ENCODE measurements at places on chromosomes 11 and 22.
A peak's percentile ranks its signal among the peaks of the same experiment; 100 is the strongest.

DNA sequence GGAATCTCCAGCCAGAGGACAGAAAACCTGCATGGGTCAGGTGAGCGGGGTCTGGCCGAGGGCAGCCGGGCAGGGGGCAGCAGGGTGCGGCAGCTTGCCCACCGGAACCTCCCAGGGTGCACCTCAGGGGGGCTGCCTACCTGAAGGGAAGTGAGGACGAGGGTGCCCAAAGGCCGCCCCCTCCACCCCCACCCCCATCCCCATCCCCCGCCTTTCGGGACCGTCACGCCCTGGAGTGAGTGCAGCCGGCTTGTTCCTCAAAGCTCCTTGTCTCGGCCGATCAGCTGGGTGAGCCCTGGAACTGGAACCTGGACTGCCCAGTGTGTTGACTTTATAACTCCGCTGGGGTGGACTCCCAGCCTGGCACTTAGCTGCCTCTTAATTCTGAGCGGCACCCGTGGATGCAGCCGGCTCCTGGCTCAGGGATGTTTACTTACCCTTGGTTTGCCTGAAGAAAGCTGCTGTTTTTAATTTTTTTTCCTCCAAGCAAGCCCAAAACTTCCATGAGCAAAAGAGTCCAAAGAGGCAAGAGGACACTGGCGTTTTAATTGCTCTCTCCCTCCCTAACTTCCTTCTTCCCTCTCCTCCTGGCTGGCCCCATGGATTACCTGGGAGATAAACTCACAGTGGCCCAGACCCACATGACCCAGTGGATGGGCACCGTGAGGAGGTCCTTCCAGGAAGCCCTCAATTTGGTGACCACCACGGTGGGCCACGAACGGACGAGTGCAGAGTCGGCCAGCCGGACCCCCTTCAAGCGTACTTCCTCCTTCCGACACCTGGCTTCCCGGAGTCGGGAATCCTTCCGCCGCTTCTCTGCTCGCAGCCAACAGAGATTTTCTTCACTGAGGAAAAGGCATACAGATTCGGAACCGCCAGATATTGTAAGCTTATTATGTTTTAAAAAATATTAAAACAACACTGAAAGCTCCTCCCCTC is 87.8 kb upstream of the CRYBB3 start:
- DNase-seq = no peak

- no peak for DNase-seq
Measured at GRCh38 chr11:131692151-131692550, 321.7 kb downstream of the NTM start.

DNA sequence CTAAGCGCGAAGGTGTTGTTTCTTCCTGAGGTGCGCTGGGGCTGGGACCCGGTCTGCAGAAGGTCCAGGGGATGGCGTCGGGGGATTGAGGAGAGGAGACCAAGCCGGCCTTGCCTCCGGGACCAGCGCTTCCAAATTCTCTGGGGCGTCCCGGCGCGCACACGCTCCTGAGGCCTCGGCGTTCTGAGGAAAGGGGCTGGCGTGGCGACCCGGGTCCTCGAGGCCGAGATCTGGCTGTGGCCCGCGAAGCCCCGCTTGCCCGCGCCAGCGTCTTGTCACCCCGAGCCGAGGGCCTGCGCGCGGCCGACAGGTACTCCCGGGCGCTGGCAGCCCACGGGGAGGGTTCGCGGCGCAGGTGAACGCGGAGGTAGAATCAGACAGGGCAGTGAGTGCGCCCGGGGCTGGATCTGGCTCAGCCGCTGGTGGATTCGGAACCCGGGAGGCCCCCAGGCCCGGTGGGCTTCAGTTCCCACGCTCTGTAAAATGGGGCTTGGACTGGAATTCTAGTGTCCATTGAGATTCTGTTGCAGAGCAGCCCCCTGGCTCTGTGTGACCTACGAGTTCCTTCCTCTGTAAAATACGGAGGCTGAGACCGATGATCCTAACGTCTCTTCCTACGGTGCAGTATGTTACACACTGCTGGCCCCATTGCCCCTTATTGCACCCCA is 14.7 kb downstream of the SSH3 start:
- no peak for DNase-seq

DNA sequence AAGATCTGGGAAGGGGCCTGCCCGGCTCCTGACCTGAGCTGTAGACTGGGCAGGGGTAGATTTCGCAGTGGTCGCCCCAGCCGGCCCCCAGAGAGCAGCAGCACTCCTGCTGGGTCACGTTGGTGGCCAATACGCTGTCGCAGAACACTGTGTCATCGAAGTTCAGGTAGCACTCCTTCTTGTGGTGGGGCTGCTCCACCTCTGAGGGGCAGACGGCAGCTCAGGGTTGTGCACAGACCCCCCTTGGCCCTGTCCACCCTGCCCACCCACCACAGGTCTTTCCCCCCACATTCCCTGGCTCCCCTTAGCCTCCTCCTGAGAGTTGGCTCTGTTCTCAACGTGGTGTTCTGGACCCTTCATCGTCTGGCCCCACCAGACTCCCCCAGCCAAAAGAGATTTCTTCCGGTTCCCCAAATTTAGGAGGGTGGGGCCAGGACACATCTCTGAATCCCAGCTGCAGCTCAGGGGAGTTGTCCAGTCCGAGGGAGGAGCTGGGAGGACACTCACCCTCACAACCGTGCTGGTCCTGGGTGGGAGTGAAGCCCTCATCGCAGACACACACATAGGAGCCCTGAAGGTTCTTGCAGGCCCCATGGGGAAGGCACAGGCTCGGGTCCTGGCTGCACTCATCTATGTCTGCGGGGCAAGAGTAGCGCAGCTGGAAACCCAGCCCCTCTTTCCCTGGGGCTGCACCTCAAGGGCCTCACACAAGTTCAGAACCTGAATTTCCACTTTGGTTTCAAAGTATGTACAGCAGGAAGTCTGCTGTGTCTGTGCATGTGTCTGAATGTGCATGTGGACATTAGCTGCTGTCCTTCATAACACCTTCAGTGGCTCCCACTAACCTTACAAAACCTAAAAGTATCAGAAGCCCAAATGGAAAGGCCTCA is 16.5 kb downstream of the SCYL1 start:
- DNase-seq = no peak

DNA sequence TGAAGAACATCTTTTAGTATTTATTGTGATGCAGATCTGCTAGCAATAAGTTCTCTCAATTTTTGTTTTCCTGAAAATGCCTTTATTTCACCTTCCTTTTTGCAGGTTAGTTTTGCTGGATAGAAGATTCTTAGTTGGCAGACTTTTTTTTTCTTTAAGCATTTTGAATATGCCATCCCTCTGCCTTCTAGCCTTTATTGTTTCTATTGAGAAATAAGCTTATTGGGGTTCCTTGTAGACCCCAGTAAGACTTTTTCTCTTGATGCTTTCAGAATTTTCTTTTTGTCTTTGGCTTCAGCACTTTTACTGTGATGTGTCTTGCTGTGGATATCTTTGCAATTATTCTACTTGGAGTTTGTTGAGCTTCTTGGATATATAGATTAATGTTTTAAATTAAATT is 160.6 kb downstream of the PGR start:
- DNase-seq = no peak

DNA sequence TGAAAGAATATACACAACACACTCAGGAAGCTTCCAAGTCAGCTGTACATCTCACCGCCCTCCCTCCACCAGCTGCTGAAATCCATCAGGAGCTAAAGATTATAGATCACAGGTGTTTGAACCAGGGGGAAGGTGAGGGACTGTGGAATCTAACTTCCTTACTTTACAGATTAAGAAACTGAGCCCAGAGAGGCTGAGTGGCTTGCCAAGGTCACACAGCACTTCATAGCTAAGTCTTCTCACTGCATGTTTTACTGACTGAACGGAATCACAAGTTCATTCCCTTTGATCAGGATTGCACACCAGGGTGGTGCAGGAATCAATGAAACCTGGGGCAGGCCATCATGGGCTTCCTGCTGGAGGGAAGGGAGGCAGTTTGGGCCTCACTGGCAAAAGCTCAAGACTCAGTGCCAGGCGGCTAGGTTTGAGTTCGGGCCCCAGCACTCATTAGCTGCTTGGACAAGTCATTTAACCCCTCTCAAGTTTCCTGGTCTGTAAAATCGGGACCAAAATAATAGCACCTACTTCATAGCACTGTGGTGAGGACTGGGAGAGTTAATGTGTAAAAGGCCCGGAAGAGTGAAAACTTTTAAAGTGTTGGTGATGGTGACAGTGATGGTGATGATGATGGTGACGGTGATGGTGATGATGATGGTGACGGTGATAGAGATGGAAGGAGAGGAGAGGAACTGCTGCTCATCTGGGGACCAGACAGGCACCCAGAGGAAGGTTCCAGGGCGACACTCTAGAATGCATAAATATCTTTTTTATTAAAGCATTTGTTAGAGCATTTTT is 8.2 kb downstream of the CD5 start:
- no peak for DNase-seq

DNA sequence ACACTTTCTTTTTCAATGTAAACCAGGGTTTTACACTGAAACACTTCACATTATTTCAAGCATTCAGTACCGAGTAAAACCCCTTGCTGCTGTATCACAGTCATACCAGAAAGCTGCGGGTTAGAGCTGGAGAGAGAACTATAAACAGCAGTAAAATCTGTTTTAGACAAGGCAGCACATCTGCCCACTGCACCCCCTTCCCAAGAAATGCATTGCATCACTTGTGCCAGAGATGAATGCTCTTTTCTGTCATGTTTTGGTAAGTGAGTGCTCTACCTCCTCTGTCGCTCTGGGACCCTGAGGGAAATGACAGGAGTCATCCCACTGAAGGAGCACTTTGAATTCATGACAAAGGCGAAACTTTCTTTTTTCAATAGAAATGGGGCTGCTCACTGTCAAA is 107.2 kb downstream of the MAML2 start:
- no peak for DNase-seq

DNA sequence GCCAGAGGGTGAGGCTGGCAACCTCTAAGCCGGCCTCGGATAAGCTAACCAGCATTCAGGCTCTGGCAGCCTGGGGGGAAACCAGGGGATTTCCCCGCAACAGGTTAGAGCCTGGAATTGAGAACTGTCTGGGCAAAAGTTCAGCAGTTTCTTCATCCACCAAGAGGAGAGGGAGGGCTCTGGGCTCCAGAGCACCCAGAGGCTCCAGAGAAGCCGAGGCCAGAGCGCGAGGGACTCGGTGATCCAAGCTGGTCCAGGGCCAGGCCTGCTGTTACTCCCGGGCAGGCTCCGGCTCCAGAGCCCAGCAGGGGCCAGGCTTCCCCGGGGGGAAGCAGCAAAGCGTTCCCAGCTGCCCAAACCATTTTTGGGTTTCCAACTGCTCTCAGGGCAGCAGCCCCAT is 13.3 kb upstream of the SH3BP1 start:
- DNase-seq = peak; percentile 18

GRCh38 chr11:101612481-101612880 is 28.7 kb upstream of the TRPC6 start:
- DNase-seq = no peak

DNA sequence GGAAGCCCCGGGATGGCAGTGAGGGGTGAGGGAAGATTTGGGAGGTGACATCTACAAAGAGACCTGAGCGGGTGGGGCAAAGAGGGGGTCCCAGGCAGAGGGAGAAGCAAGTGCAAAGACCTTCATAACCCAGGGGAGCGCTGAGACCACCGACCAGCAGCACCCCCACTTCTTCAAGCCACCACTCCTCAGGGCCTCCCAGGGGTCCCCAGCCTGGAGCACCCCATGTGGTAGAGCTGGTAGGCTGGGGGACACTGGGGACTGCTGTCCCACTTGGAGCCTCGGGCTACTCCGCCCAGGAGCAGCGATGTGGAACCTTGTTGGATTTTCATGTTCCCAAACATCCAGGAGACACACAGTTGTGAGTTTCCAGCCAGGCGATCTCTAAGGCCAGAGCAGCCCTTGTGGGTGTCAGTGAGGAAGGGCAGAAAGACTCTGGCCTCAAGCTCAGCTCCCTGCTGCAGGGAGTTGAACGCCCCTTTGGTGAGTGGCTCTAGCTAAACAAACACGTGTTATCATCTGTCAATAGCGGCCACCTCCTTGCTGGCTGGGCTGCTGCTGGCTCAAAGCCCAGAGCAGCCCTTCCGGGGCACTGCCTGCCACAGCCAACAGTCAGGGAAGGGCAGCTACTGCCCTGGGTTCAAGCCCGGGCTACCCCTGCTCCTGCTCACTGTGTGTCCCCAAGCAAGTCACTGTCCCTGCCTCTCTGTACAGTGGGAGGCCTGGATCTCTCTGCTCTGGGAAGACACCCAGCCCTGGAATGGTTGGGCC is 25.7 kb upstream of the CHKA start:
- DNase-seq = no peak

DNA sequence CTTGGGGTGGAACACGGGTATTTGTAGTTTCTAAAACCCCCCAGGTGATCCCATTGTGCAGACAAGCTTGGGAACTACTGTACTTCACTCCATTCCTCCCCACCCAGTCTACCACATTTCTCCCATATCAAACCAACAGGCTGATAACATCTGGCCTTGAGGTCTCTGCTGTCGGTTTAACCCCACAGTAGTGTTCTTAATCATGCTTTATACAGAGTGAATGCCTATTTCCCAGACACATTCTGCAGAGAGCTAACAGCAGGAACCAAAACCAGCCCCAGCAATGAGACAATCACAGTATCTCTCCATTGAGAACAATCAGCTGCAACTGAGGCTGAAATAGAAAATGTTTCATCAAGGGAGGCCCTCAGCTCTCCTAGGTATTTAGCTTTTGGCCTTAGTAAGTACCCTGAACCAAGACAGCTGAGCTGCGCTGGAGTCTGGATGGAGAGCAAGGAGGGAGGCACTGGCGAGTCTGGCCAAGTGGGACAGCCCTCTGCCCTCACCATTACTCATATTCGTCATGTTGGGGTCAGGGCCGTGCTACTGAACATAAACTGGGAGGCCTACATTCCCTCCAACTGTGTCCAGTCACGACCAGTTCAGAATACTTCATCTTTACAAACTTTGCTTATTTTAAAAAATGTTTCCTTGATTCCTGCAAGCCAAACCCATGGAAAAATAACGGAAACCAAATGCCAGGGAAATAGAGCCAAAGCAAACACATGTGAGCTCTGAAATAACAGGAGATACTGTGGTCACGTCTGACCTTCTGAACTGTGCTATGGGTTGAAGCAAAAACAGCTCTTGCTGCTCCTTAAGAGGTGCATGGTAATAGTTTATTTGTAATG is 81.0 kb downstream of the CCDC34 start:
- DNase-seq = no peak

- no peak for DNase-seq
Measured at GRCh38 chr11:115872416-115872815, 368.2 kb upstream of the CADM1 start.

GRCh38 chr11:72813740-72814285 is 398 bp upstream of the ATG16L2 start:
- DNase-seq = peak; percentile 87

DNA sequence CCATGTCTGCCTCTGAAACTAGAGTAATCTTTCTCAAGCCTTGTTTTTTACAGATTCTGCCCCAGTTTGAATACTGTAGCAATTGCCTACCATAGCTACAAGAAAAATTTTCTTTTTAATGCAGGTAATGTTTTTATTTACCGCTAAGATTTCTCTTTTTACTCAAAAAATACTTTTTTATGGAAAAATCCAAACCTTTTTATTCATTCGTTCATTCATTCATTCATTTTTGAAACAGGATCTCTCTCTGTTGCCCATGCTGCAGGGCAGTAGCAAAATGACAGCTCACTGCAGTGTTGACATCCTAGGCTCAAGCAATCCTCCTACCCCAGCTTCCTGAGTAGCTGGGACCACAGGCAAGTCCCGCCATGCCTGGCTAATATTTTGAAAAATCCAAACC is 2.7 kb upstream of the CPT1A start:
- DNase-seq = no peak

All from amygdala (tissue), 56 donors.